Posterior cingulate gyrus (tissue), 11 donors: ENCODE measurements at places on chromosomes 13 and 19.

DNA sequence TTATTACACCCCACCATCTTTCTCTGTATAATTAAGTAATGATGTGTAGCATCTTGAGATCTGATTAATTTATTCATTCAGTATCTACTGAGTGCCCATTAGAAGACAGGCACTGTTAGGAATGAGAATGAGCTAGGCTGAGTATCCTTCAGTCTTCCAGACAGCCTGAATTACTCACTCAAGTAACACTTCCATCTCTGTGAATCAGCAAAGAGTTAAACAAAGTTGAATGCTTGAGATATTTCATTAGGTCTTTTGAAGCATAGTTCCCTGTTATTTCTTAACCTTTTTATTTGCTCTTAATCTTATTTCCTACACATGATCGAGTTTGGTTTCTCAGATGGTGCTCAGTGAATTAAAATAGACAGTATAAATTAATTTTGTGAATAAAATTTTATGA lies 413.7 kb downstream of the DCT start:
- no peak for DNase-seq

DNA sequence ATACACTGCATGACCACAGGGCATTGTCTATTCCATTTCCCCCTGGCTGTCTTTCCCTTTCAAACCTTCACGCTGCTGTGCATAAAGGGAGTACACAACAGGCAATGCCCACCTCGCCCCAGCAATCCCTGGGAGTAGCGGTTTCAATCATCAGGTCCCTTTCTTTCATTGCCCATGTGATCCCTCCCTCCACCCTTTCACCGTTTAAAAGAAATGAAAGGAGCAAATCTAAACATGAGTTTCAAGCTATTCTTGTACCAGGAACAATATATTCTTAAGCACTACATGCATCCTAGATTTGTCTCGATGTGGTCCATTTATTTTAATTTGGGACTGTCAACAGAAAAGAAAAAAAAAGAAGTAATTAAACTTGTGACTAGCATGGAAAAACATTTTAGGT lies 123.4 kb upstream of the ARGLU1 start:
- no peak for DNase-seq

DNA sequence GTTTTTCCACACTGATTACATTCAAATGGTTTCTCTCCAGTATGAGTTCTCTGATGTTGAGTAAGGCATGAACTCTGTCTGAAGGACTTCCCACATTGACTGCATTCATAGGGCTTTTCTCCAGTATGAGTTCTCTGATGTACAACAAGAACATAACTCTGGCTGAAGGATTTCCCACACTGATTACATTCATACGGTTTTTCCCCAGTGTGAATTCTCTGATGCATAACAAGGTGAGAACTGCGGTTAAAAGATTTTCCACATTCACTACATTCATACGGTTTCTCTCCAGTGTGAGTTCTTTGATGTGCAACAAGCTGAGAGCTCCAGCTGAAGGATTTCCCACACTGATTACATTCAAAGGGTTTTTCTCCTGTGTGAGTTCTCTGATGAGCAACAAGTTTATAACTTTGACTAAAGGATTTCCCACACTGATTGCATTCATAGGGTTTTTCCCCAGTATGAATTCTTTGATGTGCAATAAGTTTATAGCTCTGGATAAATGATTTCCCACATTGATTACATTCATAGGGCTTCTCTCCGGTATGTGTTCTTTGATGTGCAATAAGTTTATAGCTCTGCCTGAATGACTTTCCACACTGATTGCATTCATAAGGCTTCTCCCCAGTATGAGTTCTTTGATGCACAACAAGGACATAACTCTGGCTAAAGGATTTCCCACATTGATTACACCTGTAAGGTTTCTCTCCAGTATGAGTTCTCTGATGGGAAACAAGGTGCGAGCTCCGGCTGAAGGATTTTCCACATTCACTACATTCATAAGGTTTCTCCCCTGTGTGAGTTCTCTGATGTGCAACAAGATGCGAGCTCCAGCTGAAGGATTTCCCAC lies 23.5 kb downstream of the ZNF180 start:
- no peak for DNase-seq

GRCh38 chr19:49475995-49476880 lies 2.2 kb downstream of the FLT3LG start:
- DNase-seq = no peak
